ENCODE measurements at places on chromosomes 5 and 9. TPM values are rescaled to one million over a fixed set of nuclear protein-coding genes. Genes with fewer than 3 reads are reported as not detected.

GRCh38 chr5:136311999-136312398, 53.3 kb downstream of the TRPC7 start:
- H3K4me1 ChIP-seq: no peaks in the 10 kb centered on the region
- no peaks in the 10 kb centered on the region for H3K27me3 ChIP-seq
- H3K36me3 ChIP-seq: no peaks in the 10 kb centered on the region
- H3K27ac ChIP-seq: no peak overlapping the region

Gene MCTP1
- total RNA-seq: 5.2 TPM

DNA sequence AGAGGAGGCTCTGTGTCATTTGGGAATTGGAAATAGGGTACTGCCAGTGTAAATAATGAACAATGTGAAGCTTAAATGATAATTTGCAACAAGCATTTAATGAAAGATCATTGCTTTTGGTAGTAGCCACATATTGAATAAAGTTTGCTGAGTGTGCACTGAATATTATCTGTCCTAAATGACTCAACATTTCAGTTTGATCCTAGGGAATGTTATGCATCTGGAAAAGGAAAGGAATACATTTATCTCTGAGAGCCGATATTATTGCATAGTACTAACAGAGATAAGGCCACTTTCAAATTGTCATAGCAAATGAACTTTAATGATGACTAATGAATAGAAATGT, 8.7 kb upstream of the ELL2 start:
- no peak overlapping the region for H3K27ac ChIP-seq
- no peaks in the 10 kb centered on the region for H3K36me3 ChIP-seq
- H3K27me3 ChIP-seq: no peaks in the 10 kb centered on the region
- no peaks in the 10 kb centered on the region for H3K4me1 ChIP-seq

Gene LCN9
- total RNA-seq: not detected

Gene NHP2
- total RNA-seq: 134 TPM

Gene SLCO6A1
- not detected for total RNA-seq

- H3K27ac ChIP-seq: no peak overlapping the region
- H3K36me3 ChIP-seq: no peaks in the 10 kb centered on the region
- H3K4me3 ChIP-seq: no peak overlapping the region
- no peaks in the 10 kb centered on the region for H3K27me3 ChIP-seq
- no peak for DNase-seq
- H3K4me1 ChIP-seq: peaks cover 3% of the 10 kb centered on the region
Measured at GRCh38 chr5:3594510-3595005, 1.1 kb upstream of the IRX1 start.

DNA sequence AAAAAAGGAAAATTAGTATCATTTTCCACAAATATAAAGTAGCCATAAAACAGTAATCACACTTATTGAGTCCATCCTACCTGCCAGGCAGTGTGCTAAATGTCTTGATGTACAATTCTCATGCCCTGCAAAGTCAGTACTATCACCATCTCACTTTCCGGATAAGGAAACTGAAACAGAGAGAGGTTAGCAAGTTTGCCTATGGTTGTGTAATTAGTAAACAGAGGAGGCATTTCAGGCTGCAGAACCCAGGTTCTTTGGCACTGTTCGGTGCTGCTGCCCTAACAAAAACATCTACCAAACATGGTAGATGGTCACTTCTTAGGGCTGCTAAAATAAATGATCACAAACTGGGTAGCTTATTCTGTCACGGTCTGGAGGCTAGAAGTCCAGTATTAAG, 22.6 kb downstream of the PLAC8L1 start:
- no peaks in the 10 kb centered on the region for H3K27me3 ChIP-seq
- no peaks in the 10 kb centered on the region for H3K36me3 ChIP-seq
- DNase-seq: no peak
- H3K4me3 ChIP-seq: no peak overlapping the region

GRCh38 chr5:65191554-65192135, 290.1 kb downstream of the ADAMTS6 start:
- H3K4me3 ChIP-seq: no peak overlapping the region
- H3K4me1 ChIP-seq: no peaks in the 10 kb centered on the region
- DNase-seq: no peak
- no peaks in the 10 kb centered on the region for H3K27me3 ChIP-seq
- H3K36me3 ChIP-seq: no peaks in the 10 kb centered on the region

Gene COMMD10
- 45.9 TPM for total RNA-seq

- no peaks in the 10 kb centered on the region for H3K27me3 ChIP-seq
- no peaks in the 10 kb centered on the region for H3K4me1 ChIP-seq
- H3K4me3 ChIP-seq: no peak overlapping the region
- DNase-seq: no peak
Measured at GRCh38 chr5:133983674-133984073, 15.2 kb upstream of the C5orf15 start.

Gene TRPM3
- total RNA-seq: 4.6 TPM

GRCh38 chr5:36855141-36855495, 21.5 kb upstream of the NIPBL start:
- H3K27me3 ChIP-seq: no peaks in the 10 kb centered on the region
- peak; percentile 45 for DNase-seq
- H3K36me3 ChIP-seq: no peaks in the 10 kb centered on the region
- peaks cover 5% of the 10 kb centered on the region for H3K4me1 ChIP-seq
- H3K27ac ChIP-seq: peak overlapping the region; percentile 33

Gene C5
- 4.6 TPM for total RNA-seq

DNA sequence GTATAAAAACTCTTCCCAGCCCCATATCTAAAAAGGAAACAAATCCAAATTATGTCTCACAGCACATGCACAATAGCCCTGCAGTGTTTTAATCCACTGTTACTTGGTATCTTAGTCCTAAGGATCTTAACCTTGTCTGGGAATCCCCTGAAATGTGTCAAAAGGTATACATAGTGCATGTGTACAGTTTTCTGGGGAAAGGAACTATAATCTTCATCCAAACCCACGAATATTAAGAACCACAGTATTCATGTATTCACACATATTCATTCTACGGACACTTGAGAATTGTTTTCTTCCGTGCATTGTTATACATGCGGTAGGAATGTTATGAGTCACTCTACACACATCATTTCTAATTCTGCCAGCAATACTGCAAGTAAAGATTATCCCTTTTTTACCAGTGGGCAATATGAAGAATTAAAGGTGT, 47.8 kb upstream of the SNX2 start:
- no peaks in the 10 kb centered on the region for H3K36me3 ChIP-seq
- H3K4me3 ChIP-seq: no peak overlapping the region
- H3K27ac ChIP-seq: no peak overlapping the region
- H3K27me3 ChIP-seq: no peaks in the 10 kb centered on the region

Gene PTAR1
- total RNA-seq: 50.5 TPM

DNA sequence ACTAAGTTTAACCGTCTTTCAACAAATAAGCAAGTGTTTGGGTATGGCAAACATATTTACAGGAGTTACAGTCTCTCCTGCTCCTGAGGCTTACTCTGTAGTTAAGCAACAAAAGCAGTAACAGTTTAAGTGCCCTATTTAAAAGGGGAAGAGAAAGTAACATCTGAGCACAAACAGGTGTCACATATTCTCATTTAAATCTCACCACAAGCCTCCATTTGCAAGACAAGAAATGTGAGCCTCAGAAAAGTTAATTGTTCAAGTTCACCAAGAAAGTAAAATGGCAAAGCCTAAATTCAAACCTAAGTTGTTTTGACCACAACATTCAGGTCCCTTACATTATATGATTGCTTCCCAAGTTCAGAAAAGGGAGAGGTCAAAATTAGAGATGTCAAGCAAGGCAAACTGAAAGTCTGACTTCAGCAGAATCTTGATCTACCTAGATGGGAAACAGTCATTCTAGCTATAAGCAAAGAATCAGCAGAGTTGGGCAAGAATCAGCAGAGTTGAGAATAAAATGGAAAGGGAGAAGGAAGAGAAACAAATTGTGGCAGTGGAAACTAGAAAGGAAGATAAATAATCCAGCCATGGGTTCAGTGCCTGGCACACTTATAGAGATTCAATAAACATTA, 93.4 kb downstream of the STRBP start:
- no peak overlapping the region for H3K27ac ChIP-seq
- no peaks in the 10 kb centered on the region for H3K4me1 ChIP-seq
- H3K4me3 ChIP-seq: no peak overlapping the region
- H3K27me3 ChIP-seq: no peaks in the 10 kb centered on the region
- H3K36me3 ChIP-seq: no peaks in the 10 kb centered on the region

DNA sequence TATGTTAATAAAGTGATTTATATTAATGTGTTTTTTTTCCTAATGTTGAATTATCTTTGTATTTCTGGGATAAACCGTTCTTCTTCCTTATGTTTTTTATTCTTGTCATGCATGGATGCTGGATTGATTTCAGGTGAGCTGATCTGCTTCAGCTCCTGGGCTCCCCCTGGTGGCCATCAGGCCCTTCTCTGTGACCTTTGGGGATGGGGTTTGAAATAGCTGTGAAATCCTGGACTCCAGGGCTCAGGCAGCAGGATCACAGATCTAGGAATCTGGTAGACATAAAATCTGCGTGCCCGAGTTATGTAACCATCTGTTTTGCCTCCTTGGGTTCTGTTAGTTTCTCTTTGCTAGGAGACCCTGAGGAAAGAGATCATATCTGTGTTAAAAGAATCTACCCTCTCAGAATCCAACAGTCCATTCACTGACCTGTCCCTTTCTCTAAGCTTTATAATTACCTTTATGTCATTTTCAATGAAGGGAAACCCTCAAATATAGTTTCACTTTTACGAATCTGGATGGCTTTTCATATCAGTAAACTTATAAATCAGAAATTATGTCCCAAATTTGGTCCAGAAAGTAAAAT, 12.2 kb upstream of the OR13J1 start:
- no peak overlapping the region for H3K4me3 ChIP-seq
- H3K27ac ChIP-seq: no peak overlapping the region
- DNase-seq: peak; percentile 86
- no peaks in the 10 kb centered on the region for H3K36me3 ChIP-seq
- H3K4me1 ChIP-seq: no peaks in the 10 kb centered on the region
- H3K27me3 ChIP-seq: no peaks in the 10 kb centered on the region

- no peaks in the 10 kb centered on the region for H3K4me1 ChIP-seq
- H3K36me3 ChIP-seq: no peaks in the 10 kb centered on the region
- DNase-seq: no peak
- H3K27me3 ChIP-seq: no peaks in the 10 kb centered on the region
- H3K4me3 ChIP-seq: no peak overlapping the region
Measured at GRCh38 chr9:72476100-72476499, 45.3 kb upstream of the TMC1 start.

DNA sequence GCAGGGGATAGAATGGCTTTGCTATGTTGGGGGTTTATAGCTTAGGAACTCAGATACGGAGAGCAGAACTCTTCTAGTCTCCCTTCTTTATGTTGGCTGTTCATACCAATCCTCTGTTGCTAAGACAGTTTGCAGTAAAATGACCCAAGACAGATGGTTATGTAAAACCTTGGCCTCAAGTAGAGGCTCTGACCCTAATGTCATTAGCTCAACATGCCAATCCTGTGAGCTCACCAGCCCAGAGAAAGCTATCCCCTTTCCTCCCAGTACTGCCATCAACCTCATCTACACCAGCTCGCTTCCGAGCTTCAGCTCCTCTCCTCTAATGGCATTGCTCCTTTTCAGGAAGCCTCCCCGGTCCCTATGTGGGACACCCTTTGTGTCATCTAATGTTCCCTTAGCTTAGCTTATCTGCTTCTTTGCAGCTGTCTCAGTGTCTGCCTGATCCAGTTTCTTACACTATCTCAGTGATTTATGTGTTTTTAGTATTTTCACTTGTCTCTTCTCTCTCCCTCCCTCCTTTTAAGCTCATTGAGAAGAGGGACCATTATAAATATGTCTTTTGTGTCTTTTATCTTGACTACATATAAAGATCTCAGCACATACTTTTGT, 281.3 kb upstream of the CLINT1 start:
- H3K36me3 ChIP-seq: no peaks in the 10 kb centered on the region
- no peaks in the 10 kb centered on the region for H3K27me3 ChIP-seq
- no peak overlapping the region for H3K27ac ChIP-seq
- peaks cover 6% of the 10 kb centered on the region for H3K4me1 ChIP-seq
- no peak overlapping the region for H3K4me3 ChIP-seq

DNA sequence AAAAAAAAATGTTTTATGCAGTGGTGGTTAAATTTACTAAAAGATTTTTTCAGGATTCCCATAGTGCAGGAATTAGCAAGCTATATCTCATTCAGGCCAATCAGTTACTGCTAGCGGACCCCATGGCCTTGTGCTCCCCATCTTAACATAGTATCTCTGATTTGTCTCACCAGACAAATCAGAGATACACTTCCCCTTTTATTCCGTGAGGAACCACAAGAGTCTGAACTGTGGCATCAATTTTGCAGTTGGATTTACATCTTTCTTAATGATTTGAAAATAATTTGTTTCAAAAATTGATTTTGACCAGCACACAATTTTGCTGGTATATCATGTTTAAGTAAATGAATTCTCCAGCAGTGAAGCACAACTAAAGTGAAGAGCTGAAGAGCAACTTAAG, 17.9 kb downstream of the ITGA1 start:
- DNase-seq: no peak
- H3K27ac ChIP-seq: no peak overlapping the region
- no peaks in the 10 kb centered on the region for H3K36me3 ChIP-seq
- H3K27me3 ChIP-seq: no peaks in the 10 kb centered on the region

DNA sequence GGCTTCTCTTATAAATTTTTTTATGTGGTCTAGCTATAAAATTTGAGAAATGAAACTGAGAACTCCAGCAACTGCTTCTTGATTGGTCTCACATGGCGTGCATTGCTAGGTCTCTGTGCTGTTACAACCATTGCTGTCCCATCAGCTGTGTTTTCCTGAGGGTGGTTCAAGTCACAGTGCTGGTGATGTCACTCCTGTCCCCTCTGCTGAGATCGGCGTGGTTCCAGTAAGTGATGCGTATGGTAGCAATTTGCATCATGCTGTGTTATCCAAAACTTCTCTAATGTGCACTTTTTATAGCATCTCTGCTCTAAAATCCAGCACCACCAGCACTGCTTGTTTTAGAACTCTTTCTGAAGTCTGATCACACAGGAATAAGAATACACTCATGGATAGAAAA, 112.6 kb upstream of the ZNF608 start:
- no peaks in the 10 kb centered on the region for H3K4me1 ChIP-seq
- no peak for DNase-seq
- no peak overlapping the region for H3K27ac ChIP-seq
- H3K36me3 ChIP-seq: no peaks in the 10 kb centered on the region
- no peaks in the 10 kb centered on the region for H3K27me3 ChIP-seq

- H3K4me1 ChIP-seq: peaks cover 3% of the 10 kb centered on the region
- no peaks in the 10 kb centered on the region for H3K36me3 ChIP-seq
- H3K27me3 ChIP-seq: no peaks in the 10 kb centered on the region
- no peak for DNase-seq
Measured at GRCh38 chr5:157464519-157465171, 4.6 kb downstream of the NIPAL4 start.

DNA sequence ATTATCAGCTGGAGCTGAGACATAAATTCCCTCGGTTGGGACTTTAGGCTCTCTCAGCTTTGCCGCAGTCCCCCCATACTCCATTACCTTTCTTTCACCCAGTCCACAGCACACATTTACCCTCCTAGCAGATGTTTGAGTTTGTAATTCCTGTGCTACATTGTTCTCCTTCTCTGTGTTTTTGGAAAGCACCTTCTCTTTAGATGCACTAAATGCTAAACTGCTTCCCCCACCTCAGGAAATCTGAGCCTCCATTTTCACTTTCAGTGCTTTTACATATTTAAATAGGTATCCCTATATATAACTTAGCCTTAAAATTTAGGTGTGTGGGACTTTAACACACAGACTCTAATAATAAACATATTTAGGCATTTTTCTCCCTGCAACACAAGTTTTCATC, 356.9 kb downstream of the NFIB start:
- DNase-seq: no peak
- H3K4me1 ChIP-seq: peaks cover 2% of the 10 kb centered on the region
- H3K27me3 ChIP-seq: no peaks in the 10 kb centered on the region
- no peak overlapping the region for H3K4me3 ChIP-seq
- no peak overlapping the region for H3K27ac ChIP-seq
- no peaks in the 10 kb centered on the region for H3K36me3 ChIP-seq

Data from ovary (tissue), 10 donors.